T-helper 1 cell (primary cell): ENCODE measurements at places on chromosomes 1 and 21.

DNA sequence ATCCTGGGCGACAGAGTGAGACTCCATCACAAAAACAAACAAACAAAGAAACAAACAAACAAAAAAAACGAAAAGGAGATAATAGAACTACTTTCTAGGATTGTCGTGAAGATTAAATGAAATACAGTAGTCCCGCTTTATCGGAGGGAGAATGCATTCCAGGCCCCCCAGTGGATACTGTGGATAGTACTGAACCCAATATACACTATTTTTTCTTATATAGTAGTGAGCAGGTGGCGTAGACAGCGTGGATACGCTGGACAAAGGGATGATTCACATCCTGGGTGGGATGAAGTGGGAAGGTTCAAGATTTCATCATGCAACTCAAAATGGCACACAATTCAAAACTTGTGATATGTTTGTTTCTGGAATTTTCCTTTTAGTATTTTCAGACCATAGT, 8.0 kb downstream of the SLC35F3 start:
- no peak for DNase-seq

- DNase-seq, result no peak
Observed at GRCh38 chr21:44980562-44981489, 41.0 kb downstream of the SLX9 start.

GRCh38 chr1:247089616-247090375, 11.2 kb upstream of the ZNF670 start:
- no peak for DNase-seq

GRCh38 chr1:96259399-96259798, 462.2 kb upstream of the PTBP2 start:
- no peak for DNase-seq

- no peak for DNase-seq
Observed at GRCh38 chr1:70930062-70930461, 117.6 kb downstream of the PTGER3 start.

GRCh38 chr1:242546849-242547729, 22.6 kb upstream of the PLD5 start:
- DNase-seq, result no peak

DNA sequence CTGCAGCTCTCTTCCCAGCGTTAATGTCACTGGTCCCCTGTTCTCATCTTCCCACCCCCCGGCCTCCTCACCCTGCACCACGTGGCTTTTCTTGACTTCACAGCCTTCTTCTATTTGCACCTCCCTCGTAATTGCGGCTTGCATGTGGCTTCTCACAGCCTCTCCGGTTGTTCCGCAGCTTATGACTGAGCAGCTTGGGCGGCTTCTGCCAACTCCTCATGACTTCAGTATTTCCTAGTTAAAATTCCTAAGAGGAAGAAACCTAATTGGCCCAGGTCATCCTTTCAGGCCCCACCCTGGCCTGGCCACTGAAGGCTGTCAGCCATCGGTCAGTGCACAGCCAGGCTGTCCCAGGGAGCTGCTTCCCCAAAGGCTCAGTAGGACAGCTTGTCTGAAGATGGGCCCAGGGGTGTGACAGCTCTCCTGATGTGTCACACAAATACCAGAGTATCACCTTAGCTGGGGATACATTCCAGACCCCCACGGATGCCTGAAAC, 8.6 kb upstream of the RERE start:
- DNase-seq, result no peak

GRCh38 chr1:75771978-75772377, 14.1 kb upstream of the RABGGTB start:
- DNase-seq, result no peak

DNA sequence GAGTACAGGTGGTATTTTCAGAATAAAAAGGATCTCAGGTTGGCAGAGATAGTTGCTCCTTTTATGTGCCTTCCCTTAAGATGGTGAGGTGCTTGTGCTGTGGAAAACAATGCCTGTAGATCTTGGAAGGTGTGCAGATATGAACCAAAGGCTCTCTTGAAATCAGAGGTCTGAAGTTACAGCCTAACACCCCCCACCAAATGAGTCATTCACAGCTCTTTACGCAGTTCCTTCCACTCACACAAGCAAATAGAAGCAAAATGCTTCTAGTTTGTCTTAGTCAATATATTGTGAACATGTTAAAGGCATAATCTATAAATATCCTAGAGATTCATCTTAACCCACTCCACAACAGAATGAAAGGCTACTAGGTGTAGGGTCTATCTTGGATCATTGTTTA, 128.9 kb upstream of the NR5A2 start:
- DNase-seq, result no peak

GRCh38 chr21:28687586-28687985, 305.1 kb downstream of the LTN1 start:
- no peak for DNase-seq

- DNase-seq, result no peak
Observed at GRCh38 chr1:244154872-244155531, 103.9 kb downstream of the ZBTB18 start.

DNA sequence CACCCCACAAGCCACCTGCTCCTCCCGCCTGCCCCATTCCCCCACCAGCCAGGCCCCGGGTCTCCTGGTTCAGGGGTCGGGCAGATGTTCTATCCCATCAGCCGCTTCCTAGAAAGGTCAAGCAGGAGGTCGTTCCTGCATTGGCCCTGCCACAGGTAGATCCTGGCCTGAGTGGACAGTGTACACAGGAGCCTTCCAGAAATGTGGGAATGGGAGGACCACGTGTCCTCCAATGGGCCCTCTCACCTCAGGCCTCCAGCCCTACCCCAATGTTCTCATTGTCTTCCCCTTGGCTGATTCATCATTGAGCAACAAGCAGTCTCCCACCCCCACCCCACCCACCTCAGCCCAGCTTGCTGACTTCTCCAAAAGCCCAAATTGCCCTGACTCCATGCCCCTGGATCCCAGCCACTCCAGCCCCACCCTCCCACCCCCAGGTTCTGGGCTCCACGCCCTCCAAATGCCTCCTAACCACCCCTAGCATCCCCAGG, 2.1 kb downstream of the S100A16 start:
- DNase-seq, result no peak

GRCh38 chr21:34129039-34129891, 55.9 kb downstream of the MRPS6 start:
- no peak for DNase-seq

GRCh38 chr1:217953922-217954321, 322.8 kb downstream of the SPATA17 start:
- DNase-seq, result no peak

GRCh38 chr1:230277201-230278025, 148.7 kb downstream of the PGBD5 start:
- DNase-seq, result no peak

DNA sequence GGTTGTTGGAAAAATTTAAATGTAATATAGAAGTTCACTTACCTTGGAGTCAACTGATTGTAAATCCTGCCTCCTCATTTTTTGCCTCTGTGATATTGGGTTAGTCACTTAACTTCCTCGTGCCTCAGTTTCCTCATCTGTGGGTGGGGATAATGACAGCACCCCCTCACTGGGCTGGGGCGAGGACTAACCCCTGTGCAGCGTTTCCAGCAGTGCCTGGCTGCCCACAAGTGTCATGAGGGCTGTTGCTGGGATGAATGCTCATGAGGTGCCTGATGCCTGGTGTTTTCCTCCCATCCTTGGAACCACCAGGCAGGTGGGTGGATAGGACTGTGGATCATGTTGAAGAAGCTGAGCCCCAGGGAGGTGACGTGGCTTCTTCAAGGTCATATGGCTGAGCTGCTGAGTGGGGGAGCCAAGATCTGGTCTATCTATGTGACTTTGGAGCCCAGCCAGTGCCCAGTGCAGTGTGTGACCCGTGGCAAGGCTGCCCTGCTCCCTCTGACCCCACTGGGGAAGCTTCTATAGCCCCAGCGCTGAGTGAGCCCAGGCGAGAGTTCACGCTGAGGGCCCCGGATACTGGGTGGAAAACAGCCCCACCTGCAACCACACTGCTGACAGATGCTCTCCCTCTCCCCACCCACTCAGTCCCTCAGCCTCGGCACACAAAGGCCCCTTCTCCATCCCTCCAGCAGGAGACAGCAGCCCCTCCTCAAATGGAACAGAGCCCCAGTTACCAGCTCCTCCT, 446.0 kb downstream of the PTPRU start:
- DNase-seq, result no peak

DNA sequence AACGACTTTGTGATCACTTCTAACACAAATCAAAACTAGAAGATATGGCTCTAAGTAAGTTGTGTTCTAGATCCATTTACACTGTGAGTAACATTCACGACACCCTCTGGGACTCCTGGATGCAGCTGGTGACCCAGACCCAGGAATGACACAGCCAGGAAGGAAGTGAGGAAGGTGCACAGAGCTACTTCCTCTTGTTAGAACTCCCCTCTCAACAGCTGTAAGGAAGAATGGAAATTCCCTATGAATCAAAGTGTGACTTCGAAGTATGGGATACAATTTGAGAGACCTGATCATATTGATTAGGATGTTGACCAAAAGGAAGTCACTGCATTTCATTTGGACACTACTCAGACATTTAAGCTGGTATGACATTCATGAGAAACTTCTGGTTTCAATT, 185.3 kb downstream of the NRIP1 start:
- DNase-seq, result no peak

DNA sequence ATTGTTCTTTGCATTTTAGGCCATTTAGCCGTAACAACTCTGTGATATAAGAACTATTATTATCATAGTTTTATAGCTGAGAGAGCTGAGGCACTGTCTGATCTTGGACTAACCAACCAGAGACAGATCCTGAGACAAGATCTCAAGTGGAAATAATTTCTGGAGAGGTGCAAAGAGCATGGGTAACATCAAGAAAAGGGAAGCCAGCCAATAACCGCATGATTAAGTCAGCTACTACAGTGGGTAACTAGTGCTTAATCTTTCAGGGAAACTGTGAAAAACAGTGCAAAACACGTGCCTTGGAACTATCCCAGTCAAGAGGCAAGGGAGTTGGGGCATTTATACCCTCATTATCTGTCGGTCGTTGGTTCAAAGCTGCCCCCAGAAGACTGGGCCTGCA, 105.8 kb downstream of the OMA1 start:
- no peak for DNase-seq

- DNase-seq, result no peak
Observed at GRCh38 chr1:58739856-58740466, 40.1 kb upstream of the MYSM1 start.

DNA sequence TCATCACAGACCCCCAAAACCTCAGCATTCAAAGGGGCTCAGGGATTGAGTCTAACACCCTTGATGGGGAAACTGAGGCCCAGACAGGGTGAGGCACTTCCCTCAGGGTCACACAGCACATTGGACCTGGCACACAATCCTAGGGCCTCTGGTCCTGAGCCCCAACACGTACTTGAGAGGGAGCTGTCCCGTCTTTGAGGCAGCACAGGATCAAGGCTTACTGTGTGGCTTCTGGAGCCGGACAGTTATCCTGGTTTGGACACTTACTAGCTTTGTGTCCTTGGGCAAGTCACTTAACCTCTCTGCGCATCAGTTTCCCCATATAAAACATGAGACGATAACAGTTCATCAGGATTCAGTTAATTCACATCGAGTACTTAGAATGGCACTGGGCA, 26.5 kb downstream of the RUNX3 start:
- no peak for DNase-seq

GRCh38 chr1:13951793-13952751, 252.1 kb downstream of the PRDM2 start:
- DNase-seq, result no peak

DNA sequence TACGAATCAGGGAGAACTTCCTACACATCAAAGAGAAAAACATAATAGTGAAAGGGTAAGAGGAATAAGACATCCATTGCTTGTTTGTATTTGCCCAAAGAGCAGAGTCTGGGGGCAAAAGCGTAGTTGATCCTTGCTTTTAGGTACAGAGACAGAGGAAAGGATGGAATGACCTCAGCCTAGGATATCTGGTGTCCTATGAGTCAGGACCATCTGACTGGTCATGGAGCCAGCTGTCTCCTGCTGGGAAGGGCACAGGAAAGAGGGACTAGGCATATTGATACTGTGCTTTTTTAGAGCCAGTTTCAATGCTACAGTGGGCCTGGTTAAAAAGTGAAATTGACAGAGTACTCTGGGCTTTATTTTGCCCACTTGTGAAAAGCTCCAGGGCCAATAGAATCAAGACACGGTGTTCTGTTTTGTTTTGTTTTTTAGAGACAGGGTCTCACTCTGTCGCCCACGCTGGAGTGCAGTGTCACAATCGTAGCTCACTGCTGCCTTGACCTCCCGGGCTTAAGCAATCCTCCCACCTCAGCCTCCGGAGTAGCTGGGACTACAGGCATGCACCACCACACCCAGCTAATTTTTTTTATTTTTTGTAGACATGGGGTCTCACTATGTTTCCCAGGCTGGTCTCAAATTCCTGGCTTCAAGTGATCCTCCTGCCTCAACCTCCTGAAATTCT, 3.2 kb downstream of the PLEKHO1 start:
- no peak for DNase-seq

- no peak for DNase-seq
Observed at GRCh38 chr21:43211072-43211759, 42.4 kb downstream of the CRYAA start.

GRCh38 chr1:217010253-217010652, 287.0 kb upstream of the ESRRG start:
- DNase-seq, result no peak

DNA sequence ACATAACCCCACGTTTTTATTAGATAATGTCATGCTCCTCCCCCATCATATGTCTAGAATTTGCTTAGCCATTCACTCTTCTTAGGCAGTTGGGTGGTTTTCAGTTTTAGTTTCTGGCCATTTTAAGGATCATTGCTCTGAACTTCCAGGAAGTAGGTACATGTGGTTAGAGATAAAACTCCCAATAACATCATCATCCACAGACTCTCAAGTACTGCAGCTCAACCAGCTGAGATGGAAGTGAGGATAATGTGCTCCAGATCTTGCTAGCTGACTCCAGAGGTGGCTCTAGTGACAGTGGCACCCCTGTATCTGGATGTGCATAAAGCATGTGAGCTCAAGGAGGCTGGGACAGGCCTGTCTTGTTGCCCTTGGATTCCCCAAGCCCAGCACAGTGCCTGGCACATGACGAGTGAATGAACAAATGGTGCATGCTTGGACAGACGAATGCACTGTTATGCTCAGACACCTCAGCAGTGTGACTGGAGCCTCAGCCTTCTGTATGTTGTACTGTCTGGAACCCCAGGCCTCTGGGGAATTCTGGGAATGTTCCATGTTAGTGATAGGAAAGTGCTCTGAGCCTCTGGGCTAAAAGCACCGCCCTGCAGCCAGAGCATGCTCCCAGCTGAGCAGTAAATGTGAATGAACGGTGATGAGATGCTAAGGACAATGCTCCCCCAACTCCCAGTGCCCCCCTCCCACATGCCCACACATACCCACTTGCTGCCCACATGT, 16.4 kb upstream of the KCNN3 start:
- DNase-seq, result no peak

GRCh38 chr1:167711797-167712196, 10.0 kb upstream of the MPZL1 start:
- DNase-seq, result no peak

DNA sequence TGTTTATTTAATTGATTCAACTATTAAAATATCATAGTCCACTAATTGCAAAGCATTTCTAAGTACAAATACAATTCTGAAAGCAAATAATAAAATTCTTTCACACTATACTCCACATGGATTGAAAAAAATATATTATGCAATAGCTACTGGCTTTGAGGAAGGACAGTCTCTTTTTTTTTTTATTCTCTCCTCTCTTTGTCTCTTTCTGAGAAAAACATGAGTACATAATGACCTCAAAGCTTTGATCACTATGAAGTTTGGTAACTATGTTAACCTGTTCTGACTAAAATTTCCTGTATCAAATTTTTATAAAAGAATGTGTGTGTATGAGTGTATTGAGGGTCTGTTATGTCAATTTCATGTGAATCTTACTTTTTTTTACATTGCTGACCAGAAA, 96.2 kb downstream of the RGS2 start:
- no peak for DNase-seq
